ENCODE measurements at places on chromosomes 2 and 18.

DNA sequence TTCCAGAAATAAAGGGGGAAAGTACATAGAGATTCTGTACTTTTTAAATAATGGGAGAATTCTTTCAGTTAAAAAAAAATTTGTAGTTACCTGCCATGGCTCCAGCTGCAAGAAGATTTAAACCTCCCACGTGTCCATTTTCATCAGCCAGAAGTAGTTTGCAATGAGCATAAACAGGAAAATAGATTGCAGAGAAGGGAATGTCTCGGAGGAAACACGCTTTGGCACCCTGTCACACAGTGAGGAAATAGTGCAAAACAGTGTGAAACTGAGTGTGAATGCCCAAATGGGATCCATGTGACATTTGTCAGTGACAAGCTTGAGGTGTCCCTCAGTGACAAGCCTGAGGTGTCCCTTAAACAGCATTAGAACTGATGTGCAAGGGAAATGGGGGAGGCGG, 102.7 kb downstream of the SLC25A12 start:
- DNase-seq: no peak

GRCh38 chr2:10847008-10847407, 34.4 kb upstream of the PDIA6 start:
- DNase-seq: no peak

DNA sequence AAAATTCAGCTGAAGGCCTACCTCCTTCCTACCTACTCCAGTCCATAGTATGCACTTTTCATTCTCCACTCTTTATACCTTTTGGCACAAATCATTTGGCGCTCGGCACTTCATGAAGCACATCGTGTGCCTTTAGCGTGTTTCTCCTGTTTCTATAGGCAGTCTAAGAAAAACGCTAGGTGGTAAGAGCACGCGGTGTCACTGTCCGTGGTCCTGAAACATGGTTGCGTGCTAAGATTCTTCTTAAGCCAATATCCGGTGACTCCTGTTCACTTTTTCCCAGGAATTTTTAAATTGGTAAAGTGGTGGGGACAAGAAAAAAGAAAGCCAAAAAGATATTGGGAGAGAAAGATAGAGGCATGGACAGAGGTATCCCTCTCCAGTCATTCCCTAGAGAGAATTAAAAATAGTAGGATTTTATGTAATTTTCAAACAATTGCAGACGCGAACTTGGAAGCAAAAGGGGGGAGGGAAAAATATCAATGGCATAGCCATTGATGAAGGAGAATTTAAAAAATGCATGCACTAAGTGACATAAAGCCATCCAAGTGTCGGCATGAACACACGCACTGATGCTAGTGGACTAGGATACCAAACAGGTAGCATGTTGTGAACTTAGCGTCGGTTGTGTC, 1.4 kb upstream of the CTNNA2 start:
- no peak for DNase-seq

- no peak for DNase-seq
These were observed 101.8 kb downstream of the AKAIN1 start for GRCh38 chr18:5095239-5095638.

GRCh38 chr2:133955169-133955568, 298.7 kb upstream of the MGAT5 start:
- DNase-seq: no peak

DNA sequence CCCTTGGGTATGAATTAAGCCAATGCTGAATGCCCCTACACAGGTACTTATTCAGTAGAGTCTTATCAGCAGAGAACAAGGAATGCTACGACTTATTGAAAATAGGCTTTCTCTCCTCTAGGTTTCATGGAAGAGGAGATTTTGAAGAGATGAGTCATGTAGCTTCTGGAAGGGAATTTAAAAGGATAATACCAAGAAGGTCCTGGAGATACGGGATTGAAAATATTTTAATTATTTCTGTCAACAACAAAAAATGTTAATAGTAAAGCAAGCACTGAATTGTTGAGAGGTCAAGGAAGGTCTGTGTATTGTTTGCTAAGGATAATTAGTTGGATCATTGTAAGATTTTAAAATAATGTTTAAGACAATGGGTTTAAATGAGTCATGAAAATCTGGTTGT, 293.0 kb upstream of the SPHKAP start:
- DNase-seq: no peak

- no peak for DNase-seq
These were observed 463.7 kb downstream of the TNS1 start for GRCh38 chr2:217539126-217539525.

DNA sequence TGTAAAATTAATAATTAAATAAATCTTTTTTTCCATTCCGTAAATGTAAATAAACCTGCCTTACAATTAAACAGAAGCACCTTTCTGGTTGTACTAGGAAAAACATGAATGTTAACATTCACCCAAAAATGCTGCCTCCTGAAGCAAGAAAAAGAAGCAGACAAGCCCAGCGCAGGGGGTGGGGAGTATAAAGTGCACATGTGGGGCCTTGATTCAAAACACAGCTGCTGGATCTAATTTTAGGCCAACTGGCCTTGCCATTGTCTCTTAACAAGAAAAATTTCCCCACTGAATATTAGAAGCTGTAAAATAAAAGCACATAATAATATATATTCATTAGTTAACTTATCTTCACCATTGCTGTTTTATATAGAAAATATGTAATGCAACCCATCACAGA, 28.3 kb downstream of the TCF4 start:
- DNase-seq: no peak

DNA sequence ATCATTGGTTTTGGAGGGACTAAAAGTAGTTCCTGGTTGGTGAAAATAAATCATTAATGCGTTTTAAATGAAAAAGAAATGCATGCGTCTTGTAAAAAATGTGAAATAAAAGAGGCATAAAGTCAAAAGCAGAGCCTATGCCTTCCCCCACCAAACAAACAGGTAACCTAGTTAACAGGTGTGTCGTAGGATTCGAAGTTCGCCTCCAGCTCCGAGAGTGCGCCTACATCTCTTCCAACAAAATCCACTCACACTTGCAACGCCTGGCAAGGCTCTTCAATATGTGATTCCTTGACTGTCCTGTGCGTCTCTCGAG, 677 bp upstream of the SMAD4 start:
- DNase-seq: no peak

GRCh38 chr2:16287281-16287680, 346.9 kb downstream of the MYCN start:
- no peak for DNase-seq

DNA sequence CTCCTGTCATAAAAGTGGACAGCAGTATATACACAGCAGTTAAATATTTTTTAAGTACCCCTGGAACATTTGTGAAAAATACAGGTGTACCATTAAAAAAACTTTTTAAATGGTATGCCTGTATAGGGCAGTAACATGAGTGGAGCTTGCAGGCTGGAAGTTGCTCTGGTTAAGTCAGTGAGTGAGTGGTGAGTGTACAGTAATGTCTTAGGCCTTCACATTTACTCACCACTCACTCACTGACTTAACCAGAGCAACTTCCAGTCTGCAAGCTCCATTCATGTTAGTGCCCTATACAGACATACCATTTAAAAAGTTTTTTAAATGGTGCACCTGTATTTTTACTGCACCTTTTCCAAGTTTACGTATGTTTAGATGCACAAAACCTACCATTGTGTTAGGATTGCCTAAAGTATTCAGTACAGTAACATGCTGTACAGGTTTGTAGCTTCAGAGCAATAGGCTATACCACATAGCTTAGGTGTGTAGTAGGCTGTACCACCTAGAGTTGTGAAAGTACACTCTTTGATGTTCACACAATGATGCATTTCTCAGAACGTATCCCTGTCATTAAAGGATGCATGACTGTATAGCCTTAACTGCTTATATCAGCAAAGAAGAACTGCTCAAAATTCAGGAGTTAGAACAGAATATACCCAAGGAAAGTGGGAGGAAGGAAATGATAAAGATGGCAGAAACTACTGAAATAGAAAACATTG, 112.6 kb downstream of the EHBP1 start:
- DNase-seq: no peak

DNA sequence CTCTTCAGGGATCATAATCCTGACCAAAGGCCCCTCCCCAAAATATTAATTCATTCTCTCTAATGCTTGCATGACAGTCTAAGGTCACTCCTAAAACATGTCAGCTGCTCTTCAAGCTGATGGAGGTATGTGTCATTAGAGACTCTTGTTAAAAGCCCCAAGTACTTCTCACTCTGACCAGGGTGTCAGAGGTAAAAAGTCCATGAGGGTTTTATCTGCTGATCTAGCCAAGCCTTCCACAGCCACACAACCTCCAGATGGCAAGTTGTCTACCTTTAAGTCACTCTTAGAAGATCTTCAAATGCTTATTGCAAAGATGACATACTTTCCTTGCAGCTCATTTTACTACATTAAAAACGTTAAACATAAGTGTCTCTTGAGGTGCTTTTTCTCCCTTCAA, 83.6 kb upstream of the ETAA1 start:
- DNase-seq: no peak

GRCh38 chr2:16148632-16149348, 208.4 kb downstream of the MYCN start:
- DNase-seq: no peak

GRCh38 chr2:68178954-68179627, 21.4 kb downstream of the PNO1 start:
- no peak for DNase-seq

- no peak for DNase-seq
These were observed 468.4 kb upstream of the CRIM1 start for GRCh38 chr2:35887146-35887545.

DNA sequence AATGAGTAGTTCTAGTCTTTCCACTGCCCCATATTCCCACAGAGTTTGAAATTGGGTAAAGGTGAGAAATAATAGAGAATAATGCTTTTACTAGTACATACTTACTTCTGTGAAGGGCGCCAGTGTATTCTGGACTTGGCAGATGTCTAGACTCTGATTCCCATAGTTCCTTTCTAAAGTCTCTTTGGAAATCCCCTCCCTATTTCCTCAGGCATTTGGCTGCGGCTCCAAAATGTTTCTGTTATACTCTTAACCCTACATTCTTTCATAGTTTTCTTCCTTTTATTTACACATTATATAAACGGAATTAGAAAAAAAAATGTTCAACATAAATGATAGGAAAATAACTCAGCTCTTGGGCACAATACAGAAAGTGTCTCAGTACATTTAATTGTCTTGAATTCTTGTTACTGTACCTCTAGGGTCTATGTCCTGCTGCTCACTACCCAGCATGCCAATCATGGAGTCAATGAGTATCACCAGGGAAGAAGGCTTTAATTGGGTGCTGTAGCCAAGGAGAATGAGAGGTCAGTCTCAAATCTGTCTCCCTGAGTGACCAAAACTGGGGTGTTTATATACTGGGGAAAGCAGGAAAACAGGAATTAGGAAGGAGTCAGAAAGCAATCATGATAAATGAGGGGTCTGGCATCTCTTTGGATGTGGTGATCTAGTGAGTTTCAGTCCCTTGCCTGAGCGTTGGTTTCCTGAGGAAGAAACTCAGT, 147.8 kb upstream of the MMADHC start:
- no peak for DNase-seq

DNA sequence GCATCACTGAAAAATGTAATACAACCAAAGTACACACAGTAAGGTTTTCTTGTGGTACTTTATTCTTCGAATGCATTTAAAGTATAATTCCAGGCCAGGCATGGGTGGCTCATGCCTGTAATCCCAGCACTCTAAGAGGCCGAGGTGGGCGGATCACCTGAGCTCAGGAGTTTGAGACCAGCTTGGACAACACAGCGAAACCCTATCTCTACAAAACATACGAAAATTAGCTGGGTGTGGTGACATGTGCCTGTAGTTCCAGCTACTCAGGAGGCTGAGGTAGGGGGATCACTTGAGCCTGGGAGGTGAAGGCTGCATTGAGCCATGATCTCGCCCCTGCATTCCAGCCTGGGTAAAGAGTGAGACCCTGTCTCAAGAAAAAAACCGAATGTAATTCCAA, 3.9 kb upstream of the TTC39C start:
- DNase-seq: no peak

GRCh38 chr2:27303093-27304025, 4.9 kb downstream of the UCN start:
- peak; percentile 83 for DNase-seq

GRCh38 chr2:105398336-105399206, at the start of gene FHL2:
FHL2 (minus strand) TSS chr2:105399051; CDS start chr2:105386516, 12,535 bp downstream.
- DNase-seq: peak; percentile 69

- no peak for DNase-seq
These were observed 60.8 kb downstream of the DNER start for GRCh38 chr2:229653531-229653930.

DNA sequence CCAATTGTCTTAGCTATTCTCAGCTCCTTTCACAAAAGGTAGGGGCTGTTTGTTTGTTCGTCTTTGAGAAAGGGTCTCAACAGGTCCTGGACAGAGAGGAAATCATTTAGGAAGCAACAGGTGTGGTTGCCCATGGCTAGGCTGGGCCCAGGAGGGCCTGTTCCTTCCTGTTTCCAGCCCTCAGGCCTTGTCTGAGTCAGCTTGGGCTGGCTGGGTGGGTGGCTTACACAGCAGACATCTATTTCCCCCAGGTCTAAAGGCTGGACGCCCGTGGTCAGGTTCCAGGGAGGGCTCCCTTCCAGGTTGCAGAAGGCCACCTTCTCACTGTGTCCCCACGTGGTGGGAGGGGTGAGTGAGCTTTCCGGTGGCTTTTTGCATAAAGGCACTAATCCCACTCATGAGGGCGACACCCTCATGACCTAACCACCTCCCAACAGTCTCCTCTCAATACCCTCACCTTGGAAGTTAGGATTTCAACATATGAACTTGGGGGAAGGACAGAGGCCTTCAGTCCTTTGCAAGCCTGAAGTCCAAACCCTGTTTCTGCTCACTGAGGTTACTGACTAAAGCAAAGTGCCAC, 45.5 kb downstream of the ARHGEF4 start:
- DNase-seq: no peak

DNA sequence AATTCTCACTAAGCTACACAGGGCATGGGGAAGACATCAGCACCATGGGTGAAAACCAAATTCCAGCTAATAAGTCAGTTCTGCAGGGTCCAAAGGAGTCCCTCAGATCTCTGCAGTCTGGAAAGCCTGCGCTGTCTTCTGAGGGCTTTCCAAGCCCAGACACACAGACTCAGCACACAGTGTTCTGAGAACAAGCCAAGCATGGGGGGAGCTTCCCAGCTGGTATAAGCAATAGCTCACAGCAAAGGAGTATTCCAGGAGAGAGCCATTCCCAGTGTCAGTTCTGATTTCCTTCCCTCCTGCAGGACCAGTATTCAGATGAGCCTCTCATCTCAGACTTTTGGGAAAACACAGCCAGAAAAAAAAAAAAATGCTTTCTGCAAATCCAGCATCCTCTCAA, 370.8 kb downstream of the TNS1 start:
- no peak for DNase-seq

GRCh38 chr18:303607-304006, 35.8 kb upstream of the THOC1 start:
- no peak for DNase-seq

GRCh38 chr2:46358713-46359112, 61.5 kb downstream of the EPAS1 start:
- no peak for DNase-seq

Data from HTR-8/SVneo (cell line).